ENCODE measurements at places on chromosomes 5 and 9.

DNA sequence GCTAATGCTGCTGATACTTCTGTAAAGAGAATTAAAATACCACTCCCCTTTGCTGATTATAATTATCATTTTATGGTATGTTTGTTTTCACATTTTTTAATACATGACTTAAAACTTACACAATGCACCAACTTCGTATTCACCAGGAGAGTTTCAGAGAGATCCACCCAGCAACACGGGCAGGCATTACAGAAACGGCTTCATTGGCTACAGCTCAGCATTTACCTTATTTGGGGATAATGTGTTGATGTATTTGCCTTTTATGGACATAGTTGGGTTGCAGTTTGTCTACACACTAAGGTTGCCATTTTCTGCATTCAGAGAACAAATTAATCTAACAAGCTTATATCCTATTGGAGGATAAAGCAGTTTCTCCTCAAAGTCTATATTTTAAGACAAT, 423.6 kb downstream of the PRDM9 start:
- no peak for DNase-seq

DNA sequence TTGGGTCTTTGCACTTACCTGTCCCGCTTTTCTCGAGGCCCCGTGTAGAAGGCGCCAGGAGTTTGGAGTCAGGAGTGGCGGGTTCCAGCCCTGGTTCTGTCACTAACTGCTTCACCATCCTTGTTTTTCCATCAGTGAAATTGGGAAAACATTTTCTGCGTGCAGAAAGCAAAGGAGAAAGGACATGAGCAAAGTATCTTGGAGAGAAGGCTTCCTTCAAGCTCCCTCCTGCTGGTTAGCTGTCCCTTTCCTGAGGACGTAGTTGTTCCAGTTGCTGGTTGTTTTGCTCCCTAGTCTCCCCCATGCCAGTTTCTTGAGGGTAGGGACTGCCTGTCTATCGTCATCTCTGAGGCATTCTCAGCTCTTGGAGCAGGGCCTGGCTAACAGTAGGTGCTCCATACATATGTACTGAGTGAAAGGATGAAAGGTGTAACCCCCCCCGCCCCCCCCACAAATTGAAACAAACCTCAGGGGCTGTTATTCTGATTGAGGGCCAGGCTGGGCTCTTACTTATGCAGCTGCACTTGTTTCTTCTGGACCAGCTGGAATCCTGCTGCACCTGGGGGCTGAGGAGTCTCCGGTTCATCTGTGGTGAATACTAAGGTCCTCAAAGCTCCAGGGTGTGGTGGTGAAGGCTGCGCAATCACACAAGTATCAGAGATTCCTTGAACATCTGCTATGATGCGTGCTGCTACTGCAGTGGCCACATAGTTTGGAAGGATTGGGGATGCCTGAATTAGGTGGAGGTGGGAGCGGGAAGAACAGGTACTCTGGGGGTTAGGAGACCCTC, 1.0 kb downstream of the SMIM3 start:
- DNase-seq = peak; percentile 41

DNA sequence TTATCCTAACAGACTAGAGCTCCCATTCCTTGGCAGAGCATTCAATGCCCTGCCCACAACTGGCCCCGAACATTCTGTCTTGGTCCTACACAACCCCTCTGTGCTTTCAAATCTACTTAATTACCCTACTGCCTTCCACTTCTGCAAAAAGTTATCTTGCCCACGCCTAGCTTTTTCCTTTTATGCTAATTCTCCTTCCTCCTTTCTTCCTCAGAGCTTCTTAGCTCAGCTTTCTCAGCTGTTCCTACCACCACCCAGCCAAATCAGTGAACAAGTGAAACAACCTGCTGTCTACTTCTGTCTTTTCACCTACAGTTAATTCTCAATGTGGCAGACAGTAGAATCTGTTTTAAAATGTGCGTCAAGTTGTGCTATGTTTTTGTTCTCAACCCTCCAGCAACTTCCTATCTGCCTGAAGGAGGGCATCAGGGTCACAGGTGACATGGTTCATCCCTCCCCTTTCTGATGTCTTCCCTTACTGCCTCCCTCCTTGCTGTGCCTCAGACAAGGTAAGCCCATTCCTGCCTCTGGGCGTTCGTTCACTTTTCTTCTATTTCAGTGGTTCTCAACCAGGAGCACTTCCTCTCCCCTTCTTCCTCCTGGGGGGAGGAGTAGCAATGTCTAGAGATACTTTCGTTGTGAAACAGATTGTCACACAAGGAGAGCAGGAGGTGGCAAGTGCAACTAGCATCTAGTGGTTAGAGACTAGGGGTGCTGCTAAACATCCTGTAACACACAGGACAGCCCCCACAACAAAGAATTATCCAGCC, 1.3 kb upstream of the REEP5 start:
- DNase-seq = no peak

DNA sequence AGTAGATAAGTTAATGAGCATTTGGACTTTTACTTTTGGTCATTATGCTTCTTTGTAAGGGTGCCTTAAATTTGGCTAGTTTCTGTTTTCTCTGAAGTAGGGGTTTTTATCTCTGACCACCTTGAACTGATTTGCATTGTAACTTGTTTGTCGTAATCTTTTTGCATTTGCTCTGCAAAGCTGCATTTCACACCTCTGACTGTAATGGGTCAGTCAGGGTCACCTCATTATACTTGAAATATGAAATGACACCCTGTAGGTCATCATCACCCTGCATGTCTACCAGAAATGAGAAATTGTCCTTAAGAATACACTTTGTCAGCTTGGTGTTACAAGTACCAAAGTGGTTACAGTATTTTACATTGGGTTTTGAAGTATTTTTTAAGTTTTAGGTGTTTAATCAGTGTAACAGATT, 74.0 kb downstream of the KCNN2 start:
- no peak for DNase-seq

- no peak for DNase-seq
Measured at GRCh38 chr5:8230868-8231267, 361.9 kb downstream of the MTRR start.

GRCh38 chr9:123584202-123585176, 228.5 kb downstream of the CRB2 start:
- no peak for DNase-seq

GRCh38 chr9:2163231-2163885, 148.2 kb downstream of the SMARCA2 start:
- DNase-seq = no peak

- DNase-seq = no peak
Measured at GRCh38 chr5:87099968-87100367, 167.7 kb upstream of the RASA1 start.

DNA sequence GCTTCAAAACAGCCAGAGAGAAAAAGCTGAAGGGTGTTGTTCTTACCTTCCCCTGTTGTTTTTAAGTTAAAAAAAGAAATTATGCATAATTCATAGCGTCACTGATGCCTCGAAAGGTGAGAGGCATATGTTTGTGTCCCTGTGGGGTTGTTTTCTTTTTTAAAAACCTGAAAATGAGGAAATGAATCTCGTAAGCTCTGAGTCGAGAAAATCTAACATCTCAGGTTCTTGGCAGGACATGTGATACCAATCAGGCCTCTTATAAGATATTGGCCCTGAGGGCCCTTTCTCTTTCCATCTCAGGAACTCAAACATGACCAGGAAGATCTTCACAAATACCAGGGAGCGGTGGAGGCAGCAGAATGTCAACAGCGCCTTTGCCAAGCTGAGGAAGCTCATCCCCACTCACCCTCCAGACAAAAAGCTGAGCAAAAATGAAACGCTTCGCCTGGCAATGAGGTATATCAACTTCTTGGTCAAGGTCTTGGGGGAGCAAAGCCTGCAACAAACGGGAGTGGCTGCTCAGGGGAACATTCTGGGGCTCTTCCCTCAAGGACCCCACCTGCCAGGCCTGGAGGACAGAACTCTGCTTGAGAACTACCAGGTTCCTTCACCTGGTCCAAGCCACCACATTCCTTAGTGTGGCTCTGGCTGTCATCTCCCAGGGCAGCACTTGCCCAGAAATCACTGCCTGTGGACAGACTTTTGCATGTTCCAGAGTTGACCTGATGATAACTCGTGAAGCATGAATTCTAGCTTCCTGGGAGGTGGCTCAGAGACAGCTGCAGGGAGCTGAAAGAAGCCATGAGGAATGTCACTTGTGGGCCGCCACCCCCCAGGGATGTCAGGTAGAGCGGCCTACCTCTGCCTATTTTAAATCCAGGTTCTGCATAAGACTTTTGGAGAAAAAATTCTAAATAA, at the start of gene TAL2:
TSS of gene TAL2 (plus strand) at position 274 of the 921 bp plus-strand sequence. CDS start at position 314, 40 bp downstream.
- DNase-seq = no peak

- no peak for DNase-seq
Measured at GRCh38 chr5:65382582-65382981, 99.1 kb downstream of the ADAMTS6 start.

- peak; percentile 68 for DNase-seq
Measured at GRCh38 chr5:96321345-96321744, 111.7 kb downstream of the PCSK1 start.

DNA sequence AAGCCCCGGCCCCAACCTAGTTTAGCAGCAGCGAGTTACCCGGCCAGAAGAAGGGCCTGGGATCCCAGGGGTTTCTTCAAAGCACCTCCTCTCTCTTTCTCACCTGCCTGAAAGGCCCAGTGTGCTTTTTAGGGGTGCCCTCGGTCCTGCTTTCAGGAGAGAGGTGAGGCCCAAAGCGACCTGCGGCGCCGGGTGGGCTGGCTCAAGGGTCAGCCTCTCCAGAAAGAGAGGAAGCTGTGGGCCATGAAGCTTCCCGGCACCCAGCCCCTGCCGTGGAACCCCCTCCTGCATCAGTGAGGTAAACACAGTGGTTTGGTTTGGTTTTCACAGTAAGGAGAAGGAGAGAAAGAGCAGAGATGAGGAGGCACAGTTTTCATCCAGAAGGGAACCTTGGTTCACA, 4.3 kb downstream of the FOXB2 start:
- no peak for DNase-seq

GRCh38 chr5:181028032-181028819, 11.8 kb upstream of the BTNL9 start:
- DNase-seq = no peak

- peak; percentile 57 for DNase-seq
Measured at GRCh38 chr5:154205441-154206117, 15.0 kb downstream of the GALNT10 start.

GRCh38 chr9:108787690-108788048, 68.1 kb downstream of the ACTL7B start:
- DNase-seq = no peak

DNA sequence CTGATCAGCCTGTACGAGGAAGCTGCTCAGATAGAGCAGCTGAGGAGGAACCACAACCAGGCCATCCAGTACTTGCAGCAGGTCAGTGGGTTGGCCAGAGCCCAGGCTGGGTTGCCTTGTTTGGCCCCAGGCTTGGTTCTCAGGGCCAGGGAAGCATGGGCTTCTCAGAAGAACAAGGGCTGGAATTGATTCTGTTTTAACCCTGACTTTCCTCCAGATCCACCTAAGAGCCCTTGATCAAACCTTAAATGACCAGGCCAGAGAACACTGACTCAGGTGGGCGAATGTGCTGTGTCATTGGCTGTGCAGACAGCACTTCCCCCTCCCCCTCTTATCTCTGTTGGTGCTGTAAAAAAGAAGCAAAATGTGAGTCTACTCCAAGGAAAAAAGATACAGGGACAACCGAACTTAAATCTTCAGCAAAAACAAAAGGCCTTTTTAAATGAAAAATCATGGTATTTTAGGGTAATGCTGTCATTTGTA, 28.1 kb downstream of the TTC23L start:
- DNase-seq = no peak

DNA sequence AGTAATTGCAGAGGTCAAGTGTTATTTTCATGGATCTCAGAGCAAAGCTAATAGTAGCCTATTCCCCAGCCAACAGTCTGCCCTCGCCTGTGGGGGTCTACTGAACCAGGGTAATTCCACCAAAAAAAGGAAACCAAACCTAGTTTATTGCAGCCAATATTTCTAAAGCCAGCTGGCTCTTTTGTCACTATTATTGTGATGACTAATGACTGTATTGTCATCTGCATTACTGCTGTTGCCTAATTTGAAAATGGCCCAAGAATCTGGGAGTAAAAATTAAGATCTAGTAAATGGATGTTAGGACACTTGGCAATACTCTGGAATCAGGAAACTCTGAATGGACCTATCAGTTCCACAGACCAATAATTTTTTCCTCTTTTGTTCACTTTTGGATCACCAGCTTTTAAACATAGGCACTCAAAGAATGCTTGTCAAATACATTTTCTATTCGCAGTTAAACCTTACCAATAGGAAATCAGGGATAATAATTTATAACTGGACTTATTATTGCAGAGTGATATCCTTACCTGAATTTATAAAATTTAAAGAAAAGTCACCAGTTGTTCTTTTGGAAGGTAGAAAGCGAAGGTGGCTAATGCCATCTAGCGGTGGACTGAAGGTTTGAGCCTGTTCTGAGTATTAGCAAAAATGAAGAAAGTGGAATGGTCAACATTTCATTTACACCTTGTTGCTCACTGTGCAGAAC, 69.2 kb downstream of the SYK start:
- DNase-seq = peak; percentile 36

GRCh38 chr9:135363596-135363995, 116.0 kb upstream of the PPP1R26 start:
- no peak for DNase-seq

DNA sequence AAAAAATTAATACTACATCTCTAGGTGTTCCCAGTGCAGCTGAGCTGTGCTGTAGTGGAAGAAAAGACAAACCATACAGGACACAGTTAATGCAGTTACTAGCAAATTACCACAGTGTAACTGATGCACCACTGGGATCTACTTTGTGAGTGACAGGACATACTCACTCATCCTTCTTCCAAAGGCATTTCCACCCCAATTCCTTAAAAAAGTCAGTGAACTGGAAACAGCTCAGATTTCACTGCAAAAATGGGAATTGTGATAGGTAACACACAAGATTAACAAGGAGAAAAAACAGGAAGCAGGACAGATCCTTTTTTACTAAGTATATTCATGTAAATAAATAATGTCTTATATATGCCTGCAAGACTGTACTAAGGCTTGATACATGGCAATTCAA, 109.6 kb downstream of the DMAC1 start:
- no peak for DNase-seq

DNA sequence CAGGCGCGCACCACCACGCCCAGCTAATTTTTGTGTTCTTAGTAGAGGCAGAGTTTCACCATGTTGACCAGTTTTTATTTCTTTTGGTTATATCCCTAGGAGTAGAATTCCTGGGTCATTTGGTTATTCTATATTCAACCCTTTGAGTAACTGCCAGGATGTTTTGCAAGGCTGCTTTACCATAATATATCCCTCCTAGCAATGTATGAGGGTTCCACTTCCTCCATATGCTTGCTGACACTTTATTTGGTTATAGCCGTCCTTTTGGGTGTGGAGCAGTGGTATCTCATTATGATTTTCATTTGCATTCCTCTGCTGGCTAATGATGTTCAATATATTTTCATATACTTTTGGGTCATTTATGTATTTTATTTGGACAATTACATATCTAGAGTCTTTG, 81.2 kb downstream of the RAB24 start:
- DNase-seq = no peak

DNA sequence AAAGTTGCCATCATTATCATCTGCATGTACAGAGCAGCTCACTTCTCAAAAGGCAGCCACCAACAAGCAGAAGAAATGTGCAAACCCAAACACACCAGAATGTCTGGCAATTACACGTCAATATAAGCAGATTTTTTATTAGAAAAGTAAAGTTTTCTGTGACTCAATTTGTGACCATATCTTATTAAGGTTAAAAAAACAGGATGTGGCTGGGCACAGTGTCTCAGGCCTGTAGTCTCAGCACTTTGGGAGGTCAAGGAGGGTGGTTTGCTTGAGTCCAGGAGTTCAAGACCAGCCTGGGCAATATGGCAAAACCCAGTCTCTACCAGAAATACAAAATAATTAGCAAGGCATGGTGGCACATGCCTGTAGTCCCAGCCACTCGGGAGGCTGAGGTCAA, 176.7 kb downstream of the FANCC start:
- no peak for DNase-seq

All from fibroblast of skin of right quadriceps (primary cell).